ENCODE measurements at places on chromosomes 7 and 10.

GRCh38 chr7:43557831-43558495, 24.9 kb upstream of the STK17A start:
- no peak for DNase-seq

- no peak for DNase-seq
Observed at GRCh38 chr10:76338187-76338586, 906.8 kb downstream of the LRMDA start.

DNA sequence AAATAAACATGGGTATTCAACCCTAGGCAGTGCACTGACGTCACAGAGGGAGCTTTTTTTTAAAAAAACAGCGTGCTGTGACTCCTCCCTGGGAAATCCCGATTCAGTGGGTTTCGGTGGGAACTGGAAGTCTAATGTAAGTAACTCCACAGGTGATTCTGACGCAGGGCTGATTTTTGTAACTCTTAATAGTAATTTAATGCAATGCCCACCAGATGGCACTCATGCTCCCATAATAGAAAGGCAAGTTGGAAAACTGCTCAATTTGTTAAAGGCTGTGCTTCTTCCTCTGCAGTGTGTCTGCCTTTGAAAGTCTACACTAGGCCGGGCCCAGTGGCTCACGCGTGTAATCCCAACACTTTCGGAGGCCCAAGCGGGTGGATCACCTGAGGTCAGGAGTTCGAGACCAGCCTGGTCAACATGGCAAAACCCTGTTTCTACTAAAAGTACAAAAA, 10.9 kb upstream of the RSU1 start:
- peak; percentile 44 for DNase-seq

- no peak for DNase-seq
Observed at GRCh38 chr7:4772306-4772705, 3.1 kb upstream of the AP5Z1 start.

DNA sequence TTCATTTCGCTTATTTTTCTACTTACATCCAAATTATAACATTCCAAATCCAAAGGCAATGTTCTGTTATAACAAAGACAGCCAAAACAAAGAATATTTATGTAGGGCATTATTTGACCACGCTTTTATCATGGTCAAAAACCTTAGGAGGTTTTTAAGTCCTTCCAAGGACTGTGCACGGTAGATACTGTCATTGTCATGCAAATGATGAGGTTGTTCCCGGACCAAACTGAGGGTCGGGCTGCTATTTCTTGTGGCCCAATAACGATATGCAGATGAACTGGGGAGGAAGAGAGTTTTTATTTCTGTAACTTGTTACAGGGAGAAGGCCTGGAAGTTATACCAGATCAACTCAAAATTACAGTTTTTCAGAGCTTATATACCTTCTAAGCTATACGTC, 56.6 kb upstream of the STEAP4 start:
- DNase-seq, result no peak

GRCh38 chr7:78220754-78221153, 422.2 kb downstream of the PHTF2 start:
- DNase-seq, result no peak

DNA sequence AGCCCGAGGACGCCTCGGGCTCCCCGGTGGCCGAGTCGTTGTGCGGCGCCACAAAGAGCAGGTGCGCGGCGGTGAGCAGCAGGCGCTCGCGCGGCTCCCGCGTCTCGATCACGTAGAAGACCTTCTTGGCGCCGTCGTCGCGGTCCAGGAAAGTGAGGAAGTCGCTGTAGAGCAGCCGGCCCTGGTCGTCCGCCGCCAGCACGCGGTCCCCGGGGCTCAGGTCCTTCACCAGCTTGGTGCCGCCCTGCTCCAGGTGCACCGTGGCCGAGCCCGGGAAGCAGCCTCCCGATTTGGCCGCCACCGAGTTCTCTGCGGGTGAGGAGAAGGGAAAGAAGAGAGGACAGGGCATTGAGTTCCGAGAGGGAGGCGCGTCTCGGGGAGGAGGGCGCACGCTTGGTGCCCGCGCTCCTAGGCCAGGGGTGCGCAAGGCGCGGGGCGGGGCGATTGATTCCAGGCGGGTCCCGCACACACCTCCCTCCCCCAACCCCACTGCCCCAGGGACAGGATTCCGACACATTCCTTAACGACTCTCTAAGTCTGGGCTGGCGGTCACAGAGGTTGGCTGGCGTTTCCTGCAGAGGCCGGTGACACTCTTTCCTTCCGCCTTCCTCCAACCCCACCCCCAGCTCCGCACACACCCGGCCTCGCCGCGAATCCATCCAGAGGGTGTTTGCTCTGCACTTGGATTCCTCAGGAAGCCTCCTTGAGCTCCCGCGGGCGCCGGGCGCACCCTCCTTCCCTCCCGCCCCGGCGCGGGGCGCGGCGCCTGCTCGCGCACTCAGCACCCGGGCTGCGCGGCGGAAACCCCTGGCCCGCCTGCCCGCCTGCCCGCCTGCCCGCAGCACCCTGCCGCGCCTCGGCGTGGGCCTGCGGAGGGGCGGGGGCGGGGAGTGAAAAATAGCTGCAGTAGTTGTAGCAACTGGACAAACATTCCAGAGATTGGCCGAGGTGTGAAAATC, 8.6 kb downstream of the SHH start:
- DNase-seq, result no peak
